ENCODE measurements at places on chromosomes 16 and 17.
A peak's percentile ranks its signal among the peaks of the same experiment; 100 is the strongest.

GRCh38 chr16:4611337-4612021 lies 3.2 kb downstream of the UBALD1 start:
- DNase-seq = peak; percentile 56

DNA sequence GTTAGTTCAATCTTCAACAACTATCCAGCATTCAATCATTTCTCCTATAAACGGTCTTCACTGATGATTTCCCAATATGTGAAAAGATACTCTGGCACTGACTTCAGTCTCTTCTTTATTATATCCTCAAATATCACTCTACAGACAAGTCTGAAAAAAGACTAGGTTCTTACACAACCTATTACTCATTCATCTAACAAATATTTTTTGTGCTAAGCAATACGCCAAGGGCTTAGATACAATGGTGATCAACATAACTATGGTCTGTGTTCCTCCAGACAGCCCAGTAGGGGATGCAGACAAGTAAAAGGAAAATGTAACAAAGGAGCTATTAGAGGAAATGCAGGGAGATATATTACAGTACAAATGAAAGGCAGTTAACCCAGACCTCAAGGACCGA lies 63.9 kb downstream of the MYO1D start:
- no peak for DNase-seq

- DNase-seq = peak; percentile 93
Observed at GRCh38 chr16:81486540-81487061, 42.0 kb downstream of the CMIP start.

- DNase-seq = no peak
Observed at GRCh38 chr17:8889458-8890210, 22.2 kb upstream of the PIK3R6 start.

- no peak for DNase-seq
Observed at GRCh38 chr17:28125526-28126378, 83.3 kb downstream of the NLK start.

- DNase-seq = no peak
Observed at GRCh38 chr17:8829036-8829941, 30.1 kb upstream of the MFSD6L start.

GRCh38 chr16:5354645-5355044 lies 257.1 kb upstream of the EEF2KMT start:
- DNase-seq = no peak

- peak; percentile 31 for DNase-seq
Observed at GRCh38 chr17:20010099-20010863, 1.1 kb downstream of the SPECC1 start.

DNA sequence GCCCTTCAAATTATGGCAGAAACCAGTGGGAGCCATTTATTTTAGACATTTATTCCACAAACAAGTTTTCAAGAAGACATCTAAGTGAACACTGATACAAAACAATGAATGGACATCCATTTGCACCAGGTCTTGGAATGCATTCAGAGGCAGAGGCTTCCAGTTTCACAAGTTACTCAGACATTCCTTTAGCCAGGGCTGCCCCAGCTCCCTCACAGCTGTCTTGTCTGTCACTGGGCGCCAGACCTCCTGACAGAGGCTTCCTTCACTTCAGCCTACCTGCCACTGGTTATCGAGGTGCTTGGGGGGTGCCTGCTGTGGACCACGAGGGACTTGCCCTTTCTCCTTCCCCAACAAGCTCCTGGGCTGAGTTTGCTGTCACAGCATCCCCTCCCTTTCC lies 19.2 kb downstream of the AQP8 start:
- no peak for DNase-seq

DNA sequence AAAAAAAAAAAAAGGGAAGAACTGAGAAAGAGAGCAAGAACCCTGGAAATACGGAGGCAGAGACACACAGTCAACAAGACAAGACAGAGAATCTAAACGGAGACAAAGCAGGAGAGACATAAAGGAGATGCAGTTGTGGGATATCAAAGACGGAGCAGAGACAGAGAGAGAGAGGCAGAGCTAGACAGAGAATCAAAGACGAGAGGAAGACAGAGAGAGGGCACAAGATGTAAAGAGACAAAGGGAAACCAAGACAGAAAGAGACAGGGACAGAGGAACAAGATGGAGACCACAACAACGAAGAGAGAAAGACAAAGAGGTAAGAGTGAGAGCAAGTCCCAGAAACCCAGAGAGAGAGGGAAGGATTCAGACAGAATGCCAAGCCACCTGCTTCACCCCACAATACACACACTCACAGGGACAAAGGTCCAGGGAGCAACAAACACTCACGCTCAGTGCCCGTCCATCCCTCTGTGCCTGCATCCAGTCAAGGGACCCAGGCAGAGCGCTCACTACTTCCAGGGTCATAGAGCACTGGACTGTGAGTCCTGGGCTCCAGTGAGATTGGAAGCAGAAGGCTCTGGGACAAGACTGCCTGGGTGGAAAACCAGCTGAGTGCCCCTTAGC lies 88.9 kb downstream of the C16orf78 start:
- no peak for DNase-seq

DNA sequence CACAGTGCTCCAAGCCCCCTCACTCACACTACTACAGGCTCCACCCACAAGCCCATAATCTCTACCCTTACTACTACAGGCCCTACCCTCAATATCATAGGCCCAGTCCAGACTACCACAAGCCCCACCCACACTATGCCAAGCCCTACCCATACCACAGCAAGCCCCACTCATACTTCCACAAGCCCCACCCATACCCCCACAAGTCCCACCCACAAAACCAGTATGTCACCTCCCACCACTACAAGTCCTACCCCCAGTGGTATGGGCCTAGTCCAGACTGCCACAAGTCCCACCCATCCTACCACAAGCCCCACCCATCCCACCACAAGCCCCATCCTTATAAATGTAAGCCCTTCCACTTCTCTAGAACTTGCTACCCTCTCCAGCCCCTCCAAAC lies 13.8 kb downstream of the RIPOR1 start:
- peak; percentile 73 for DNase-seq

GRCh38 chr16:3444032-3444388 lies 530 bp downstream of the NAA60 start:
- DNase-seq = no peak

DNA sequence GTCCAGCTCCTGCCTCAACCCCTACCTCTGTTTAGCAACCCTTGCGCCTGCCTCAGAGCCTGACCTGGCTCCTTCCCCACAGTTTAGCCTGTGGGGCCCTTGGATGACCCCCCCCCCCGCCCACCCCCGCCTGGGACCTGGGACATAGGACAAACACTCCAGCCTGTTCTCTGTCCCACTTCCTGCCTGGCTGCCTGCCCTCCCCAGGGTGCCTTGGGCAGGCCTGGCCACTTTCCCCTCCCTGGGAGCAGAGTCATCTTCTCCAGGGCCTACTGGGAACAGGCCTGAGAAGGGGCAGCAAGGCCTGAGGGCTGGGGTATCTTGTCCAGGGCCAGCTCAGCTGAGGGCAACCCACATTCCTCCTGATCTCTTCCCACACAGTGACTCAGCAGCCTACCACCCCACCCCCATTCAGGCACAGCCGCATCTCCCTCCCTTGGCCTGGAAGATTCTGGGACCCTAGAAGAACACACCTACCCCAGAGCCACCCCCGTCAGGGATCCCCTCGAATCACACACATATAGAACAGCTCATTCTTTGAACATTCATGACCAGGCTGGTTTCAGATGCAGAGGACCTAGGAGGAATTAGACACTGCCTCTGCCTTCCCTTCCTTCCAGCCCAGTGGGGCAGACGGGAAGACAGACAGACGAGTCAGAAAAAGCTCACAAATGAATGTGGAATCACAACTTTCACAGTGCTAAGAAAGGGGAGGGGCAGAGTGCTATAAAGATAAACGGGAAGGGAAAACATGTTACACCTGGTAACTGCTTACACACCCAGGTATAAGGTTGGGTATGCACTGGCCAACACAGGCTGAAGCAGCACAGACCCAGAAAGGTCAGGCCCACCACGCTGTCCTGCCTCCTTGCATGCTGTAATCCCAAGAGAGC lies 6.0 kb downstream of the FHOD1 start:
- DNase-seq = peak; percentile 92

GRCh38 chr17:19431691-19432090 lies 20.7 kb downstream of the RNF112 start:
- DNase-seq = no peak

GRCh38 chr17:63537991-63538692 lies 12.1 kb upstream of the DCAF7 start:
- DNase-seq = no peak

DNA sequence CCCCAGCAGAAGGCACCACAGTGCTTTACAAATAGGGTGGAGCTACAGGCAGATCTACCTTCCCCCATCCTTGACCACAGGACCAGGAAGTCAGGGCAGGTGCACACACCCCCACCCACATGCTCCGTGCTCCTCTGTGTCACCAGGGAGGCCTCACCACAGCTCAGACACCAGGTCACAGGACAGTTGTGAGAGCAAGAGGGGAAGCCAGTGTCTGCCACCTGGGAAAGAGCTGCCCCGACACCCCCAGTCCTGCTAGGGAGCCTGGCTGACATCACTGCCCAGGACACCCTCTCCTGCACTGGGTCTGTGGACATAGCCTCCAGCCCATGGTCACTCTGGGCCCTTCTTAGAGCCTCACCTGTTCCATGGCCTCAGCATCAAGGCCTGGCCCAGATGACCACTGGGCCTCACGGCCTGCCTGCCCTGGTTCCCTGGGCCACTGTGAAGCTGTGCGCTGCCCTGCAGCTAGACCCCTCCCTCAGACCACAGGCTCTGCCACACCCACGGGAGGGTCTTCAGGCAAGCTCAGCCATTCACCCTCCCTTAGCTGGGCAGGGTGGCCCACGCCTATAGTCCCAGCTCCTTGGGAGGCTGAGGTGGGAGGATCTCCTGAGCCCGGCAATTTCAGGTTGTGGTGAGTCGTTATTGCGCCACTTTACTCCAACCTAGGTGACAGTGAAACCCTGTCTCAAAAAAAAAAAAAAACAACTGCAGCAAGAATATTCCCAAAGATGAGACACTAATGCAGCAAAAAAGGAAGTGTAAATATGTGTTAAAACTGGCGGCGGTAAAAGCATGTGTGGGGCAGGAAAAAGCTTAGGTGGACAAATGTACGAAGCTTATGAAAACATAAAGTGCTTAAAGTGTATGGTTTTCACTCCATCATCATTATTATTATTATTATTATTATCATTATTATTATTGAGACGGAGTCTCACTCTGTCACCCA lies 14.2 kb downstream of the POLR3K start:
- peak; percentile 40 for DNase-seq

DNA sequence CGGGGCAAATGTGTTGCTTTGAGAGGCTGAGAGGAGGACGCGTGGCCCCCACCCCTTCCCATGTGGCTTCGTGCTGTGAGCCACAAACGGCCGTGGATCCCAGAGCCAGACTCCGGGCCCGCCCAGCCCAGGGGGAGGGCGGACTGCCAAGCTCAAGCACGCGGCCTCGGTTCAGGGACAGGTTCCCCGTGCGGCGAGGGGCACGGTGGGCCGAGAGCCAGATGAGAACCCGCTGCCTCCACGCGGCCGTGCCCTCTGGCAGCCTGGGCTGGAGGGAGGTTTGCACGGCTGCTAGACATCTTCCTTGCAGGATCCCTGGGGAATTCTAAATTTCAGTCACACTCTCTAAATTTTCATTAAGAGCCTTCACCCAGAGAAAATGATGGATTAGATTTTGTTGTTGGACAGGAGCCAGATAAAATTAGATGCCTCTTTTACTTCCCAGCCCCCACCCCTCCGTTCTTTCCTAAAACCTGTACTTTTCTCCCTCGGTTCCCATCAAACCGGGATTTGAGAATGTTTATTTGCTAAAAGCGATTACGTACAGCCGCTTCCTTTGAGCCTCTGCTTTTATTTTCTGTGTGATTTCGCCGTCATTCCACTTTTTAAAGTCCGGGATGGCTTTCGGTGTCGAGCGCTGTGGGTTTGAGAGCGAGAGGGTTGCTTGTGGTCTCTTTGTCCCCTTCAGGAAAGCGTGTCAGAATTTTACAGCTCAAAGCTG lies 25.0 kb upstream of the GNG13 start:
- DNase-seq = no peak

DNA sequence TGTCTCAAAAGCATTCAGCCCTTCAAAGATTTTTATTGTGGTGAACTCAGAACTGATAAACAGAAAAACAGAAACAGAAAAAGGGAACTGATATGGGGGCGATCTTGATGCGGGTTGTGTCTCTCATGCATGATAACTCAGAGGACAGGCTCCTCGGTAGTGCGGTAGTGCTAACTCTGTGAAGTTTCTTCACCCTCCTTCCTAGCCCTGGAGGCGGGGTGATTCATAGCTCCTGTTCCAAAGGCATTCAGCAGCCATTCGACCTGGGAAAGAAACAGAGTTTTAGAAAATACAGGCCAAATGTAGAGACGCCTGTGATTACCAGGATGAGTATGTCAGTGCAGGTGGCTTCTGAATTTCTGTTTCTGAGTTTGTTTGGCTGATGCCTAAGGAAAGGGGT lies 5.5 kb upstream of the MAF start:
- no peak for DNase-seq

DNA sequence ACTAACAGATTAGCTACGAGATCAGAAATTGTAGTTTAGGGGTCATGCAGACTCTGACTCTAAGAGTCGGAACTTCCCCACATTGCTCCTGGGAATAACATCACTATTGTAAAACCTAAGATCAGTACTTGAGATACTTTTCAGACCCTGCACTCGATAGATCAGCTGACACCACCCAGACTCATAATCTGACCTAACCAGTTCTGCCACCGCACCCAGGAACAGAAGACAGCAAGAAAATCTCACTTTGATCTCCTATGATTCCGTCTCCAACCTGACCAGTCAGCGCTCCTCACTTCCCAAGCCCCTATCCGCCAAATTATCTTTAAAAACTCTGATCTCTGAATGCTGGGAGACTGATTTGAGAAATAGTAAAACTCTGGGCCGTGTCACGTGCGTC lies 27.2 kb upstream of the ASGR2 start:
- no peak for DNase-seq

DNA sequence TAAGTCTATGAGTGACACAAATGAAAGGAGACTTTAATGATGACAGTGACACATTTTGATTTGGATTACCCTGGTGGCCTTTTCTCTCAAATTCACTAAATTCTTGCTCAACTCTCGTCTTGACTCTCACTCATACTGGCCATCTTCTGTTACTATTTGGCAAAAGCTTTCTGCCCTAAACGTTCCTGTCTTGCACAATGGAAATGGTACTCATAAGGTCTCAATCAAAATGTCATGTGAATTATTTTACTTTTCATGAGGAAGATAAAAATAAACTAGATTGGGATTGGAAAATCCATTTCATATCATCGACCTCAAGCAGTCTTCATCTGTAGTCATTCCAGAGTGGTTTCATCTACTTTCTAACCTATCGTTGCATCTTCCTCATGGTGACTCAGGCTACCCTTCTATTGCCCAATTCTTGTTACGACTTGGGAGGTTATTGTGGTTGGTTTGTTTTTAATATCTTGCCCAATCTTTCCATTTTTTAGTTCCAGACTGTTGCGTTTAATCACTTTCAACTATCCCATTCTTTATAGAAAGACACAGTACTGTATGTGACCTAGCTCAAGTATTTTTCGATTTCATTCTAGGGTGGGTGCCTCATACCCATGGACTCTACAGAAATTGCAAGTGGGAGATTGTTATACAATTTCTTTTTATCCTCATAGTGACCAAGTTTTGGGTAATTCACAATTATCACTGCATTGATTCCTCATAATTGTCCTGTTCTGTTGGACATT lies 317.2 kb upstream of the KCNJ16 start:
- DNase-seq = no peak

- DNase-seq = peak; percentile 21
Observed at GRCh38 chr17:17679748-17680147, 1.5 kb upstream of the RAI1 start.
